SW480 (cell line): ENCODE measurements at places on chromosomes 13 and 19.

- no peak for DNase-seq
These were observed 43.1 kb downstream of the ZMYM2 start for GRCh38 chr13:20001366-20002190.

DNA sequence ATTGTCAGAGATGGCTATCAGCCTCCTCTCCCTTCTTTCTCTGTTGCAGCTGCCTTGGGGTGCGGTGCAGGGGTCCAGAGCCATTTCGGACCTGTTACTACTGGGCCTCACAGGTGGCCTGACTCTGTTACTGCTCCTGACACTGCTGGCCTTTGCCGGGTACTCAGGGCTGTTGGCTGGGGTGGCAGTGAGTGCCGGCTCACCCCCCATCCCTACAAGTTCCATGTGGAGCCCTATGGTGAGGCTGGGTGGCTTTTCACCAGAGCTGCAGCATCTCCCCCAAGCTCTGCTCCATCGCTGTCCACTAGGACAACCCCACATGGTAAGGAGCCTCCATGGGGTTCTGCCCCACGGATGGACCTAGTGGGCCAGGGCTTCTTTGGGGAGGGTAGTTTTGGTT, 13.7 kb upstream of the ZNF492 start:
- DNase-seq: no peak

DNA sequence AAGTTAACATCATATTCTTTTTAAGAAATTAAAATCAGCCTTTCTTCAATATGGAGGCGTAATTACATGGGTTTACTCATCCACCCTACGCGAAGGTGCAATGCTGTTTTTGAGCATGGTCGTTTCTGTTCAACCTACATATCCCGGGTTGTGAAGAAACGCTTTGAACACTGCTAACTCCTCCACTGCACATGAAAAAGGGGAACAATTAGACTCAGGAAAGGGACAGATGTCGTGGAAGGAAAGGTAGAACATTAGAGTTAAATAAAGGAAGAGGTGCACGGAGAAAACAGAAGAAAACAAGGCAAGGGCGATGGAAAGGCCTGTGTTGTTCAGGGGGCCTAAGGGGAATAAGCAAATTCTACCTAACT, 4.1 kb downstream of the ZIC5 start:
- no peak for DNase-seq

- DNase-seq: no peak
These were observed 116.9 kb downstream of the DPF1 start for GRCh38 chr19:38107129-38107528.

DNA sequence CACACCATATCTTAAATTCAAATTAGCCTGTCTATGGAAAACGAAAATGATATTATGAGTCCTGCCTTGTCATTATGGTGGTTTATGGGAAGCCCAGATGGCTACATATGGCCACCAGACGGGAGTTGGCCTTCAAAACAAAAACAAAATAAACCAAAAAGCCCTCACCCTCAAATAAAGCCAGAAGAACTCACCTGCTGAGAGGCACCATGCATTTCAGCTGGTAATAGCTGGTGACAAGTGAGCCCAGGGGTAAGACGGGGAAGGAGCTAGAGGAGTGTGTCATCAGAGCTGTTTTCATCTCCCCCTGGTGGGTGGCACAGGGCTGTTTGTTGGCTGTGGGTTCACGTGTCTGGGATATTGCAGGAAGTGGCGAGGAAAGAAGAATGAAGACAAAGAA, 152.9 kb downstream of the EFNB2 start:
- no peak for DNase-seq

- no peak for DNase-seq
These were observed 11.7 kb upstream of the RBM26 start for GRCh38 chr13:79417741-79418140.

DNA sequence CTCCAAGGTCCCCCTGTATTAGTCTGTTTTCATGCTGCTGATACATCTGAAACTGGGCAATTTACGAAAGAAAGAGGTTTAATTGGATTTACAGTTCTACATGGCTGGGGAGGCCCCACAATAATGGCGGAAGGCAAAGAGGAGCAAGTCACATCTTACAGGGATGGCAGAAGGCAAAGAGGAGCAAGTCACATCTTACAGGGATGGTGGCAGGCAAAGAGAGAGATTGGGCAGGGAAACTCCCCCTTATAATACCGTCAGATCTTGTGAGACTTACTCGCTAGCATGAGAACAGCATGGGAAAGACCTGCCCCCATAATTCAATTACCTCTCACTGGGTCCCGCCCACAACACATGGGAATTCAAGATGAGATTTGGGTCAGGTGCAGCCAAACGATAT, 50.0 kb upstream of the FARP1 start:
- no peak for DNase-seq

DNA sequence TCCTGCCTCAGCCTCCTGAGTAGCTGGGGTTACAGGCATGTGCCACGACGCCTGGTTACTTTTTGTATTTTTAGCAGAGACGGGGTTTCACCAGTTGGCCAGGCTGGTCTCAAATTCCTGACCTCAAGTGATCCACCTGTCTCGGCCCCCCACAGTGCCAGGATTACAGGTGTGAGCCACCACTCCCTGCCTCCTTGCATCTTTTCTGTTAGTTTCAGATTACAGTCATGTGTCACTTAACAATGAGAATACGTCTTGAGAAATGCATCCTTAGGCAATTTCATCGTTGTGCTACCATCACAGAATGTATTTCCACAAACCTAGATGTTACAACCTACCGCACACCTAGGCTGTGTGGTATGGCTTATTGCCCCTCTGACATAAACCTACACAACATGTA, 180.4 kb downstream of the TM9SF2 start:
- DNase-seq: no peak

- peak; percentile 81 for DNase-seq
These were observed 327.6 kb downstream of the FGF9 start for GRCh38 chr13:21998279-21998990.

DNA sequence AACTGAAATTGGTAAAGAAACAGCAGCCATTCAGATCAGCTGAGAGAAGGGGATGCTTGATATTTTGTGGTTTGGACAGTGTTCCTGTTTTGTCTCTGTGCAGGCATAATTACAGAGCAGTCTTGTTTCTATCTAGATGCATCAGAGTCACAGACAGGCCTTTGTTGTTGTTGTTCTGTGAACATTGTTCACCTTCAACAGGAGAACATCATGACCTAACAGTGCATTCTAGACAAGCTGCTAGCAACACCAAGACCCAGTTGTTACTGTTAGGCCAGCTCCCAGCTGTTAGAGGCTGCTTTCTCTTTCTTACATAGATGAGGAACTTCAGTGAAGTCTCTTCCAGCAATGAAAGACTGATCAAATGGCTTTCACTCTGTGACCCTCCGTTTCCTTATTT, 8.5 kb upstream of the LSR start:
- no peak for DNase-seq

DNA sequence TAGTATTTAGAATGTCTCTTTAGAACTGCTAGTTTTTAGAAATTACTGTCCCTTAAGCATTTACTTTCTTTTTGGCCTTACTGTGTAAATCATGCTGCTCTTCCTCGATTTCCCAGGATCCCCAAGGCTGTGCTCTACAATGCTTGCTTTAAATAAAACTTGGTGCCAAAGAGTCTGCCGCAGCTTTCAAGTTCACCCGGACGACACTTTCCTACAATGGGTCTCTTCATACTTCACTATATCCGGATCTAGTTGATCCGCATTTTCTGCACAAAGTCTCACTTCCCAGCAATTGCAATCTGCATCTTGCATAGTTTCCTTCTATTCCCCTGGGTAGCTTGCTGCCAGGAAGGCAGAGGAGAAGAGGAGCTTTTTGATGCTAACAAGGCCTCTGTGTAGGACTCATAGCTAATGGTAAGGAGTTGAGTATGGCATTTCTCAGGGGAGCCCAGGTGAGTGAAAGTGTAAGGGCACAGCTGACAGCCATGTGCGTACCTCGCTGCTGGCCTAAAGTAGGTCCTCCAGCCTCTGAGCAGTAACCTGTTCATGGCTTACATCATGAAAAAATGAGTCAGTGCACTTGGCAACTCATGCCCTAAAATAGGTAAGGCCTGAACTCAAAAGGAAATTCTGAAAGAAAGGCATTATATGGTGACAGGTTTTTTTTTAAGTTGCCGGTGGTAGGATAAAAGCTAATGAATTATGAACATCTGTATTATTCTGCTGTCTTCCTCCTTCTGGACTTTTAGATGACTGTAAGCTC, 101.6 kb downstream of the ENOX1 start:
- DNase-seq: no peak

- DNase-seq: no peak
These were observed 66.7 kb downstream of the KATNAL1 start for GRCh38 chr13:30240608-30241007.

- no peak for DNase-seq
These were observed 182.4 kb downstream of the NUFIP1 start for GRCh38 chr13:44806826-44807225.

- no peak for DNase-seq
These were observed 17.3 kb downstream of the DOT1L start for GRCh38 chr19:2180881-2181632.

DNA sequence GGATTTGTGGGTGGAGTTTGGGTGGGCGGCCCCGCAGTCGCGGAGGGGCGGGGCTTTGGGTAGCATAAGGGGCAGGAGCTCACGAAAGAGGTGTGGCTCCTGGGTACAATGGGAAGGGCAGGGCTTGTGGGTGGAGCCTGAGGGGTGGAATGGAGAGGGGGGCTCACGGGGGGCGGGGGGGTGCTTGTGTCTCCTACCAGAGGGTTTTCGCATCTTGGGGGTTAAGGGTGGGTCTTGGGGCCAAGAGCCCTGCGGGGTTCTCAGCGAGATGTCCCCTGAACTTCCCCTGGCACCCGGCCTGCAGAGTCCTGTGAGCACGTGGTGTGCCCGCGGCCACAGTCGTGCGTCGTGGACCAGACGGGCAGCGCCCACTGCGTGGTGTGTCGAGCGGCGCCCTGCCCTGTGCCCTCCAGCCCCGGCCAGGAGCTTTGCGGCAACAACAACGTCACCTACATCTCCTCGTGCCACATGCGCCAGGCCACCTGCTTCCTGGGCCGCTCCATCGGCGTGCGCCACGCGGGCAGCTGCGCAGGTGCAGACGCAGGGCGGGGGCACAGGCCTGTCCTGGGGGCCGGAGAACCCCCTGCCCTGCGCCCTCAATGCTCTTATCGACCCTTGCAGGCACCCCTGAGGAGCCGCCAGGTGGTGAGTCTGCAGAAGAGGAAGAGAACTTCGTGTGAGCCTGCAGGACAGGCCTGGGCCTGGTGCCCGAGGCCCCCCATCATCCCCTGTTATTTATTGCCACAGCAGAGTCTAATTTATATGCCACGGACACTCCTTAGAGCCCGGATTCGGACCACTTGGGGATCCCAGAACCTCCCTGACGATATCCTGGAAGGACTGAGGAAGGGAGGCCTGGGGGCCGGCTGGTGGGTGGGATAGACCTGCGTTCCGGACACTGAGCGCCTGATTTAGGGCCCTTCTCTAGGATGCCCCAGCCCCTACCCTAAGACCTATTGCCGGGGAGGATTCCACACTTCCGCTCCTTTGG, 5.1 kb downstream of the FSTL3 start:
- no peak for DNase-seq

- peak; percentile 66 for DNase-seq
These were observed 609 bp downstream of the ZAR1L start for GRCh38 chr13:32314271-32315237.

DNA sequence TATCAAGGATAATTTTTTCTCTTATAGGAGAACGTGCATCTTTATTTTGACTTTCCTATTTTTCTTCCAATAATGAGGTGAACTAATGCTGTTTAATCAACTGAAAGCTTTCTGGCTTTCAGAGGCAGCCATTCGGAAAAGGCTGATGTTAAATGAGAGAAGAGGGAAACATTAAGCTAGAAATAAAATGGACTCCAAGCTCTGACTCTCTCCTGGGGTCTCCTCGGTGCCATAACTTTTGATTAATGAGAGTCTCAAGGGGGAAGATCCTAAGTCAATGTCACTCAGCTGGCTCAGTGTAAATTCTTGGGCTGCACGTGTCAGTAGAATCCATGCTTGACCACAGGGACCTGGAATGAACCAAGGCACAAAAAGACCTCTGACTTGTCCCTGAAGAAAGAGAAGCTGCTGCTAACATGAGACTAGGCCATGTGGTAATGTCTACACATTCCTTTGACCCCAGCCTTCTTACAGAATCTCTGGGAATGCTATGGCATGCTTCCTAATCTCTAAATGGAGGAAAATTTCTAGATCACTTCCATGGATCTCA, 152.2 kb upstream of the RFC3 start:
- no peak for DNase-seq

GRCh38 chr13:103351035-103351828, 285.0 kb upstream of the SLC10A2 start:
- no peak for DNase-seq

- no peak for DNase-seq
These were observed 13.3 kb downstream of the TSKS start for GRCh38 chr19:49749771-49750170.

GRCh38 chr19:35143231-35143715, at the start of gene FXYD7:
FXYD7 (plus strand) TSS chr19:35143255; CDS start chr19:35143334, 79 bp downstream.
- no peak for DNase-seq

DNA sequence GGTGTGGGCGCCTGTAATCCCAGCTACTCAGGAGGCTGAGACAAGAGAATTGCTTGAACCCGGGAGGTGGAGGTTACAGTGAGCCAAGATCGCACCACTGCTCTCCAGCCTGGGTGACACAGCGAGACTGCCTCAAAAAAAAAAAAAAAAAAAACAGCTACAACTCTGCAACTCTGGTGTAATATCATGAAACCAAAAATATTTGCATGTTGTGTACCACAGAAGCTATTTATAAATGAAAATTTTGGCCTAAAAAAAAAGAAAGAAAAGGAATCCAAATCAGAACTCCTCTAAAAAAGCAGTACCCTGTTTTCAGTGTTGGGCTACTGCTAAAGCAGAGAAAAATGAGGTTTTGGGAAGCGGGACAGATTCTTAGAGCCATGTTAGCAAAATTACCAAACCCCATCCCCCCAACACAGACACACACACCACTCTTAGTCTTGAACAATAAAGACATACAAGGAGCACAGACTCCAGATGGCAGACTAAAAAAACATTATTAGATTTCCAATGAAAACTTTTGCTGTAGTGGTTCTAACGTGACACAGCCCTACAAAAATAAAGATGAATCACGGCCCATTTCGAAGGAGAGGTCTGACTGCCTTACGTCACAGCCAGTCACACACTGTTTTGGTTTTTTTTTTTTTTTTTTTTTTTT, 51.5 kb downstream of the INSR start:
- DNase-seq: no peak

- DNase-seq: no peak
These were observed 4.9 kb upstream of the LILRA4 start for GRCh38 chr19:54343868-54344267.
